ENCODE measurements at places on chromosomes 7 and 10.

DNA sequence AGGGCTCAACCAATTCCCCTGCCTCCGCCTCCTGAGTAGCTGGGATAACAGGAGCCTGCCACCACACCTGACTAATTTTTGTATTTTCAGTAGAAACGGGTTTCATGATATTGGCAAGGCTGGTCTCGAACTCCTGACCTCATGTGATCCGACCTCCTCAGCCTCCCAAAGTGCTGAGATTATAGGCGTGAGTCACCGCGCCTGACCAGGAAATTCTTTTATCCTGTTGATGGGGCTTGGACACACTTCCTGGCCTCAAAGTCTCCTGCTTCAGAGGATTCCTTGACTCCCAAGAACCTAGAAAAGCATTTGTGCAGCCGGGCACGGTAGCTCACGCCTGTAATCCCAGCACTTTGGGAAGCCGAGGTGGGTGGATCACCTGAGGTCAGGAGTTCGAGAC is 16.2 kb downstream of the ZNF425 start:
- no peak for DNase-seq

GRCh38 chr7:32891043-32891799 is at the start of gene KBTBD2:
TSS of gene KBTBD2 (minus strand) at chr7:32891760. CDS start at chr7:32879604, 12,156 bp downstream.
- DNase-seq, result peak; percentile 67

GRCh38 chr7:1749864-1750466 is 79.9 kb downstream of the ELFN1 start:
- DNase-seq, result no peak

GRCh38 chr7:159023746-159024145 is 120.9 kb downstream of the VIPR2 start:
- DNase-seq, result no peak

DNA sequence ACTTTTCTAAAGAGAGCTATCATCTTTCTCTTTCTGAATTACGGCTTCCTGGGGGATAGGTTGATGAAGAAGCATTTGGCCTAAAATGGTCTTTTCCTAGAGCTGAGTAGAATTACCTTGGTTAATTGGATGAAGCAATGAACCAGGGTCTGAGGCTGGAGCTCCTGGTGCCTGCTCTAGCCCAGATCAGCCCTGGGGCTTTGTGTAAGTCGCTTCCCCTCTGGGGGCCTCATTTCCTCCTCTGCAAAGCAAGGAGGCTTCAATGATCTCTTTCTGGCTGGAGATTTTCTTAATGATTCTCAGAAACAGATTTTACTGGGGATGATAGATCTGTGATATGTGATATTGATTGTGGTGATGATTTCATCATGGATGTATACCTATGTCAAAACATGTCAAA is 3.5 kb upstream of the CPA2 start:
- no peak for DNase-seq

GRCh38 chr10:14384116-14384730 is 53.5 kb upstream of the FRMD4A start:
- no peak for DNase-seq

DNA sequence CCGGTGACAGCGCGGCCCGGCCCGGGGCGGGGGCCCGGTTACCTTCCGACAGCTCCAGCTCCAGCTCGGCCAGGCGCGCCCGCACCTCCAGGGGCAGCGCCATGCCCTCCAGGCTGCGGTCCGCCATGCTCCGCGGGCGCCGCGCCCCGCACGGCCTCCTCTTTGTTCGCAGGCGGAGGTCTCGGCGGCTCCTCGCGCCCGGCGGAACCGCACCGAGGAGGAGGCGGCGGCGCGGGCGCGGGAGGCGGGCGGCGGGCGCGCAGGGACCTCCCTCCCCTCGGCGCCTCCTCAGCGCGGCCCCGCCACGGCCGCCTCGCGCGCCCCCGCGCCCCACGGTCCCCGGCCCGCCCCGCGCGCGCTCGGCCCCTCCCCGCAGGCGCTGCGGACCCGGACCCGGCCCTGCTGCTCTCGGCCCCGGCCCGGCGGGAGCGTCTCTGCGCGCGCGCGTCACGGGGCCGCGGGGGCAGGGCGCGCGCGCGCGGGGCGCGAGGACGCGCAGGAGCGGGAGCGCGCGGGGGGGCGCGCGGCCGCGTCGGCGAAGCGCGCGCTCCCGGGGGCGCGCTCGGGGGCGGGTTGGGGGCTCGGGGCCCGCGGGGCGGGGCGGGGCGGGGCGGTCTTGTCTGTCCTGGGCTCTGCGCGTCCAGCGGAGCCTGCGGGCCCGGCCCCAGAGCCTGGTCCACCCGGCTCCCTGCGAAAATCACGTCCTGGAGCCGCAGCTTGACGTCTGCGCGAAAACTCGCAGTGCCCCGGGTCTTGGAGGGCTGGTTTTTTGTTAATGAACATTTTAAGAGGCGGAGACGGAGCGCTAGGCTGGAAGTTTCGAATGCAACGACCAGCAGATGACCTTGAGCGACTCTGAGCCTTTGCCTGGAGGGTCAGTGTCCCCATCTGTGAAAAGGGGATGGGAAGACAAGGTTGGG is at the start of gene DIP2C:
Gene DIP2C, minus strand, starts transcription at position 217 of the 920 bp plus-strand sequence. Its CDS starts 90 bp downstream, at position 127.
- peak; percentile 98 for DNase-seq

- no peak for DNase-seq
Observed at GRCh38 chr7:24720283-24720682, 37.0 kb downstream of the GSDME start.

- no peak for DNase-seq
Observed at GRCh38 chr10:123606955-123607354, 59.2 kb upstream of the GPR26 start.
